Posterior vena cava (tissue), 2 donors: ENCODE measurements at places on chromosomes 2 and 18. TPM values are rescaled to one million over a fixed set of nuclear protein-coding genes. Genes with fewer than 3 reads are reported as not detected.

The NDUFV2 gene
- 117 TPM for total RNA-seq

GRCh38 chr2:54457323-54458023, 1.3 kb downstream of the SPTBN1 start:
- DNase-seq = no peak

- no peak for DNase-seq
These were observed 36.0 kb downstream of the MRPL33 start for GRCh38 chr2:27807476-27807875.

DNA sequence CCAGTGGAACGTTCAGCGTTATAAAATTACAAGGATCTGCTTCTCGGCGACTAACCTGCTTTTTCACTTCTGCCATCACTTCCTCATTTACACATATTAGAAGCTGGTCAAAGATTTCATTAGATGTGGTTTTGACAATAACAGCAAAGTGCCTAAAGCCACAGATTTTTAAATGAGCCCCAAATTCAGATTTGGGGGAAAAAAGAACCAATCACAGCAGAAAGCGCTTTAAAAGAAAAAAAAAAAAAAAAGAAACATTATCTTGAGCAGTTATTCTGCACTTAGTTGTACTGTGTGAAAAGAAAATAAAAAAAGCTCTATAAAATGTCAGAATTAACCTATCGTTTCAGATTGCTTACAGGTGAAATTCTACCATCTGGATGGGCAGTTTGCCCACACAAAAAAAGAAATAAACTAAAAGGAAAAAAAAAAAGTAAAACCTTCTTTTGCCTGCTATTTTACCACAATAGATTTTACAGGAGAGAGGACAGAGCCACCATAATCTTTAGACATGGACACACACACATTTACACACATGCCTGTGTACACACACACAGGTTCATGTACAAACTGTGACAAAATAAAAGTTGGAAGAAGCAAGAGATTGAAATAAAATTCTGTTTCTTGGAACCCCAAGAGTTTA, 167.2 kb downstream of the TCF4 start:
- DNase-seq = no peak

The PLEK gene
- 10.8 TPM for total RNA-seq

GRCh38 chr18:50286391-50287027, 983 bp downstream of the CXXC1 start:
- DNase-seq = peak; percentile 84

DNA sequence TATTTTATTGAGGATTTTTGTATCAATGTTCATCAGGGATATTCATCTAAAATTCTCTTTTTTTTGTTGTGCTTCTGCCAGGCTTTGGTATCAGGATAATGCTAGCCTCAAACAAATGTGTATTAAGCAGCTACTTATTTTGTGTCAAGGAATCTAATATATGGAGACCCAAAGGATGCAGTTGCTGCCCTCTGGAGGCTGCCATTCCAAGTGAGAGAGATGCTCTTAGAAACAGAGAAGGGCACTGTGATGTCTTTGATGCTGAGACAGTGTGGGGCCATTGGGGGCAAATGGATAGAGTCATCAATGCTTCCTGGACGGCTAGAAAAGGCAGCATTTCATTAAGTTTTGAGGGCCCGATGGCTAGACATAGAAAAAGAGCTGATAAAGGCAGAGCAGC, 292.6 kb downstream of the SETBP1 start:
- DNase-seq = no peak

DNA sequence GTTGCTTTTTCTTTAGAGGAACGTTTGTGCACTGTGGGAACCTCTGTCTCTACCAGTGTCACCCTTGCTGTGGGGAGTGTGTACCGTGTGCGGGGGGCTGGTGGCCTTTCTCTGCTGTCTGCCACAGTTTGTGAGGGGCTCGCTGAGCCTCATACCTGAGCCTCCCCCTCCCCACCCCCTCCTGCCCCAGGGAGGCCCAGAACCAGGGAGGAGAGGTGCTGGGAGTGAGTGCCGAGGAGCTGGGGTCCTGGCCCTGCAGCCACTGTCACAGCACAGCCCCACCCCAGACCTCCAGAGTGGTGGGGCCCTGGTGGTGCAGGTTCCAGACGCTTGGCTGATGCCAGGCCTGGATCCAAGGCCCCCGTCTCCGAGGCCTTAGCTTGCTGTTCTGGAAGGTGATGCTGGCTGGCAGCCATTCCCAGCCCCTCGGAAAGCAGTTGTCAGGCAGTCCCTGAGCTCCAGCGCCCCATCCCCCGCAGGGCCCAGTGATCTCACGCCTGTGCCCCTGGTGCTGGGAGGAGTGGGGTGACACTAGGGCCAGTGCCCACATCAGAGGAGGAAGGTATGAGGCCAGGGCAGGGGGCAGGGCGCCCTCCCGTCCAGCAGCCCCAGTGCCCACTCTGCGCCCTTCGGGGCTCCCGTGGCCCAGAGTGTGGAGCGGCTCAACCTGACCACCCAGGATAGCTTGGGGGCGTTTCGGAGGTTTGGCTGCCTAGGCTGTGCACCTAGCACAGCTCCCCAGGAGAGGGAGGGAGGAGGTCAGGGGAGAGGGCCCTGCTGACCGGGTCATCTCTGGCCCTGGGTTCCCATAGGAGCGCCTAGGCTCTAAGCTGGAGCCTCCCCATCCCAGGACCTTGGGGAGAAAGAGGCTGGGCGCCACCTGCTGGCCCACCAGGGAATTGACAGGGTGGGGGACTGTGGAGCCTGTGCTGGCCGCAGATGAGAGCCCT, 53.0 kb upstream of the ALPP start:
- peak; percentile 89 for DNase-seq

- no peak for DNase-seq
These were observed 79.5 kb upstream of the YWHAQ start for GRCh38 chr2:9710311-9710710.

DNA sequence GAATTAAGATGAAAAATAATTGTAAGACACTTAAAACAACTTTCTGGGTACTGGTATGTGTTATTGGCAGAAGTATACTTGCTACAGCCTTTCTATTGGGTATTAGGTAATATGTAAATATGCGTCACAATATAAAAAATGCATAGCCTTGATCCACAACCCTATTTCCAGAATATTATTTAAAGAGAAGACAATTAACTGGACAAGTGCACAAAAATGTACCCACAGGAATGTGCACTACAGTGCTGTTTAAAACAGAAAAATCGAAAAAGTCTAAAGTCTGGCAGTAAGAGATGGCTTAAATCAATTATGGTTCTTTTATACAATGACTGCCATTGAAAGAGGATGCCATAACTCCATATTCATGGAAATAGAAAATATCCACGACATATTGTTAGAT, 149.7 kb downstream of the UPP2 start:
- DNase-seq = no peak

The BBS5 gene
- 9.8 TPM for total RNA-seq

The FARP2 gene
- total RNA-seq = 31.1 TPM

DNA sequence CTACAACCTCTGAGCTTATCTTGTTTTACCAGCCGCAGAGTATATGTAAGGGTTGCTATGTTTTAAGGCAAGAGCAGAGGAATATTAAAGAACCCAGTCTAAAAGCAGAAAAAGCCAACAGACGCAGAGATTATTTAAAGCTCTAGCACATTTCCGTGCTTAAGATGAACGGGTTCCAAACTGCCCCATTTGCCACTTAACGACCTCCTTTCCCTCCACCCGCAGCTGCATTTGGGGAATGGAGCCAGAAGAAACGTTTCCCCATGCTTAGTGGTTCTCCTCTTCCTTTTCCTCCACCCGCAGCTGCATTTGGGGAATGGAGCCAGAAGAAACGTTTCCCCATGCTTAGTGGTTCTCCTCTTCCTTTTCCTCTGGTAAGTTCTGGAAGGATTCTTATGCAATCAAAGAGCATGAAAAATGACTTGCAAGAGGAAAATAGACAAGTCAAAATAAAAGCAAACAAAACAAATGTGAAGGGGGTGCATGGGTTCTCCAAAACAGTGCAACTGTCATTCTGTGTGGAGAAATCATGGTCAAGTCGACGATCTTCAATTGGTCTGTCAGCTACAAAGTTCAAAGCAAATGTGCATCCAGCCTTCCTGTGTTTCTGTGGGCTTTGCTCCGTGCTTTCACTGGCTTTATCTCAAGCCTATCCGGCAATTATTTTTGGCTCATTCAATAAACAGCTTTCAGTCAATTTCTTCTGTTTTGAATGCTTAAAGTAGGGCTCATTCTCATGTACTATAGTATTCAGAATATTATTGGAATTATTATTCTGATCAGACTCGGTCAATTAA, 57.8 kb downstream of the DIPK1C start:
- no peak for DNase-seq

- DNase-seq = no peak
These were observed 94.6 kb downstream of the LDLRAD4 start for GRCh38 chr18:13313006-13313686.

DNA sequence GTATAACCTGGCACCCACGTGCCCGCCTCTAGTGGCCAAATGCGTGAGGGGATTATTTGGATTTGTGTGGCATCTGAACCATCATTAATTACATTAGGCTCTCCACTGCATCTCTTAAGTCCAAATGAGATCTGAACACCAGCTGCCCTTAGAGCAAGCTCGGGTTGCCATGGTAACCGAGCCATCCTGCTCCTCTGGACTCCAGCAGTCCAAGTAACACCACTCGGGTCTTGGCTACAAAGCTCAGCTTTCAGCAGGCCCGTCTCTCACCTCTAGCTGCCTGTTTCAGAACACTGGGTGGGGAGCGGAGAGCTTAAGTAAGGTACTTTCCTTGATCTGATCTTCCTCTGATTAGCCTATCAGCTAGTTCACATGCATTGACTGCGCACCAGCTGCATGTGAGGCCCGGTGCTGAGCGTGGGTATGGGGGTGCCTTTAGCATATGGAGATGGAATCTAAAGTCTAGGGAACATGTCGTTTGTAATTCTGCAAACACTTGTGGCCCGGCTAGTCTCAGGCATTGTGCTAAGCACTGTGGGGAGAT, 14.1 kb upstream of the CYS1 start:
- no peak for DNase-seq

- no peak for DNase-seq
These were observed 36.1 kb downstream of the POMC start for GRCh38 chr2:25132299-25132635.

- no peak for DNase-seq
These were observed 27.9 kb downstream of the PXDN start for GRCh38 chr2:1716441-1716840.
